ENCODE measurements at places on chromosomes 4 and X. TPM values are rescaled to one million over a fixed set of nuclear protein-coding genes. Genes with fewer than 3 reads are reported as not detected.

The ABCG2 gene
- 0.12 TPM for total RNA-seq

The NIPAL1 gene
- 6.8 TPM for total RNA-seq

The RIBC1 gene
- 1.0 TPM for total RNA-seq

The HEPH gene
- total RNA-seq = 0.40 TPM

The EXOC1 gene
- total RNA-seq = 39.5 TPM

The SMARCA1 gene
- 1.7 TPM for total RNA-seq

The LNX1 gene
- not detected for total RNA-seq

The MXRA5 gene
- total RNA-seq = not detected

The HSFX3 gene
- total RNA-seq = not detected

The PGAM4 gene
- total RNA-seq = not detected

- no peak overlapping the region for H3K27ac ChIP-seq
- H3K4me3 ChIP-seq = no peak overlapping the region
- H3K27me3 ChIP-seq = peaks cover 59% of the 10 kb centered on the region
- peaks cover 6% of the 10 kb centered on the region for H3K4me1 ChIP-seq
- H3K36me3 ChIP-seq = no peaks in the 10 kb centered on the region
- peak; percentile 61 for DNase-seq
These were observed 6.3 kb upstream of the TRPC5OS start for GRCh38 chrX:111869639-111870034.

GRCh38 chrX:118254611-118255010, 91.3 kb upstream of the WDR44 start:
- DNase-seq = peak; percentile 57
- H3K4me1 ChIP-seq = no peaks in the 10 kb centered on the region
- no peak overlapping the region for H3K4me3 ChIP-seq
- no peak overlapping the region for H3K27ac ChIP-seq
- no peaks in the 10 kb centered on the region for H3K36me3 ChIP-seq

- no peak overlapping the region for H3K27ac ChIP-seq
- no peak overlapping the region for H3K4me3 ChIP-seq
- peaks cover 6% of the 10 kb centered on the region for H3K36me3 ChIP-seq
- H3K27me3 ChIP-seq = no peaks in the 10 kb centered on the region
- peaks cover under 1% of the 10 kb centered on the region for H3K4me1 ChIP-seq
- no peak for DNase-seq
These were observed 189.1 kb downstream of the RAB28 start for GRCh38 chr4:13294961-13295605.

DNA sequence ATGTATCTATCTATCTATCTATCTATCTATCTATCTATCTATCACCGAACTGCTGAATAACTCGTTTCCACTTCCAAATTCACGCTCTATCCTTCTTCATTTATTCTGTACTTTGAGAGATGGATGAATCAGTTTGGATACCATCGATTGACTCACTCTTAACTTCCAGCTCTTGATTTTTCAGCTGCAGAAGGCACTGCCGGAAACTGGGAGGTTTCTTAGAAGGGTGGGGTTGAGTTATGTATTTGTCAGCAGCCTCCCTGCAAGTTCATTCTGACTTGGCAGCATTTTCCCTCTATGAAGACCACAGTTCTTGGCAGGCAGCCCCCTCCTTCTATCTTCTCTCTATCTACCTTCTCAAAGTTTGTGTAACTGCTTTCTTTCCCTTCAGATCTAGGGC, 112.0 kb upstream of the MAGEB18 start:
- no peak overlapping the region for H3K27ac ChIP-seq
- peaks cover 9% of the 10 kb centered on the region for H3K4me1 ChIP-seq
- H3K36me3 ChIP-seq = no peaks in the 10 kb centered on the region
- H3K4me3 ChIP-seq = no peak overlapping the region

GRCh38 chr4:119025420-119025819, 110.2 kb upstream of the MYOZ2 start:
- peaks cover 10% of the 10 kb centered on the region for H3K4me1 ChIP-seq
- H3K36me3 ChIP-seq = no peaks in the 10 kb centered on the region
- peak overlapping the region; percentile 62 for H3K4me3 ChIP-seq
- no peaks in the 10 kb centered on the region for H3K27me3 ChIP-seq

- no peaks in the 10 kb centered on the region for H3K27me3 ChIP-seq
- no peak overlapping the region for H3K27ac ChIP-seq
- peaks cover 13% of the 10 kb centered on the region for H3K4me1 ChIP-seq
- H3K36me3 ChIP-seq = peaks cover 5% of the 10 kb centered on the region
- DNase-seq = no peak
These were observed 399.2 kb downstream of the IL15 start for GRCh38 chr4:142035566-142035965.

- no peaks in the 10 kb centered on the region for H3K36me3 ChIP-seq
- H3K4me1 ChIP-seq = no peaks in the 10 kb centered on the region
- no peak overlapping the region for H3K27ac ChIP-seq
- DNase-seq = no peak
- H3K4me3 ChIP-seq = no peak overlapping the region
These were observed 87.2 kb downstream of the RASL11B start for GRCh38 chr4:52949336-52949735.

GRCh38 chrX:57083143-57083542, 38.2 kb downstream of the SPIN2B start:
- peaks cover 9% of the 10 kb centered on the region for H3K27me3 ChIP-seq
- H3K27ac ChIP-seq = no peak overlapping the region
- H3K4me1 ChIP-seq = no peaks in the 10 kb centered on the region

DNA sequence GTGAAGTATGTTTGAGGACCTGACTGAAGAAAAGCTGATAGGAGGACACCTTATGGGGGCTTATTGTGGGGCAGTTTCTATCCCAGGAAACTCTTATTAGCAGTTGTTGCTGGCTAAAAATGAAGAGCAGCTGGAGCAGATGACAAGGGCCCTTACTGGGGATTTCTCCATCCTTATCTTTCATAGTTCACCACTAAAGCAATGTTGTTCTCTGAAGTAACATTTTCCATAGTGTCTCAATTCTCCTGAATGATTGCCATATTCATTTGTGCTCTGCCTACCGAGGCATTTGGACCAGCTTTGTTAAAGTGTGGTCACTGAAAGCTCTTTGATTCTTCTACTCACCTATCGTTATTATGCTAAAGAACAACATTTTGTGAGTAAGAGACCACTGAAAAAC, 7.7 kb downstream of the ENOX2 start:
- no peak for DNase-seq
- H3K4me3 ChIP-seq = no peak overlapping the region
- H3K36me3 ChIP-seq = peaks cover 11% of the 10 kb centered on the region
- peaks cover 71% of the 10 kb centered on the region for H3K27me3 ChIP-seq
- H3K4me1 ChIP-seq = no peaks in the 10 kb centered on the region

GRCh38 chr4:125433453-125433852, 118.7 kb downstream of the FAT4 start:
- H3K36me3 ChIP-seq = peaks cover 20% of the 10 kb centered on the region
- H3K27ac ChIP-seq = no peak overlapping the region
- H3K27me3 ChIP-seq = no peaks in the 10 kb centered on the region
- peaks cover 7% of the 10 kb centered on the region for H3K4me1 ChIP-seq

GRCh38 chr4:13289391-13289790, 194.7 kb downstream of the RAB28 start:
- no peak overlapping the region for H3K4me3 ChIP-seq
- no peaks in the 10 kb centered on the region for H3K27me3 ChIP-seq
- H3K36me3 ChIP-seq = no peaks in the 10 kb centered on the region
- H3K27ac ChIP-seq = no peak overlapping the region

GRCh38 chr4:7051144-7051495, 7.9 kb downstream of the TADA2B start:
- peaks cover 16% of the 10 kb centered on the region for H3K4me1 ChIP-seq

GRCh38 chr4:29970626-29971025, 749.5 kb upstream of the PCDH7 start:
- no peaks in the 10 kb centered on the region for H3K4me1 ChIP-seq
- no peak overlapping the region for H3K4me3 ChIP-seq
- H3K27me3 ChIP-seq = no peaks in the 10 kb centered on the region
- DNase-seq = peak; percentile 56
- H3K27ac ChIP-seq = no peak overlapping the region

DNA sequence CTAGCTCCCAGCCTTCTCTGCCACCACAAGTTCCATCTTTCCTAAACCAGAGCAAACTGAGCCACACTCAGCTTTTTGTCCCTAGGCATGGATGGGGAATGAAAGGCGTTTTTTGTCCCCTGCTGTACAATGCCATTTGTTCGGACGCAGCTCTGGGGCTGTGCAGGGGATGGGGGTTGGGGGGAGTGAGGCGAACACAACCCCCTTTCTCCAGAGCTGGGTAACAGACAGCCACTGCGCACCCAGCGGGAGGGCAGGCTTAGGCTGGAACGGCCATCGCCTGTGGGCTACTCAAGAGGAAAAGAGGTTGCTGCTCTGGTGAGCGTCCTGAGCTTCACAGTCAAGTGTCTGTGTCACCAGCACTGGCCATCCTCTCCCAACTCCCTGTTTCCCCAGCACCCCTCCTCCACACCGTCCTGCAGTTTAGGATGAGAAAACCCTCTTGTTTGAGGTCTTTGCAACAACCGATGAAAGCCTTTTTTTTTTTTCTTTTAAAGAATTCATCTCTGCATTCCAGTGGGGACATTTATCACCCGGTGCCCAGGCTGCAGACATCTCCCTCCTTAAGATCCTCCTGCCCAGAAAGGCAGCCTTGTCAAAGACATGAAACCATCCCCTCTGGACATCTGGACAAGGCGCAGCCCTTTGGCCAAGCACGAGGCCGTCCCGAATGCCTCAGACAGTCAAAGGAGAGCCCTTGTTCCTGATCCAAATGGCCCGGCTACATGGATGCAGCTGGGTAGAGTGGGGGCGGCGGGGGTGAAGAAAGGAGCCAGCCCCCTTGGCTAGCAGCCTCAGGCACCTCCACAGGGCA, 419.6 kb downstream of the BCOR start:
- H3K27me3 ChIP-seq = peaks cover 18% of the 10 kb centered on the region
- DNase-seq = no peak
- no peak overlapping the region for H3K27ac ChIP-seq
- H3K36me3 ChIP-seq = no peaks in the 10 kb centered on the region

- no peaks in the 10 kb centered on the region for H3K27me3 ChIP-seq
- H3K4me3 ChIP-seq = no peak overlapping the region
- no peak for DNase-seq
These were observed 393.8 kb upstream of the FSTL5 start for GRCh38 chr4:162557516-162558106.

- no peak overlapping the region for H3K4me3 ChIP-seq
- no peak for DNase-seq
- no peak overlapping the region for H3K27ac ChIP-seq
- H3K36me3 ChIP-seq = no peaks in the 10 kb centered on the region
These were observed 55.7 kb upstream of the SHISA3 start for GRCh38 chr4:42341518-42342026.

DNA sequence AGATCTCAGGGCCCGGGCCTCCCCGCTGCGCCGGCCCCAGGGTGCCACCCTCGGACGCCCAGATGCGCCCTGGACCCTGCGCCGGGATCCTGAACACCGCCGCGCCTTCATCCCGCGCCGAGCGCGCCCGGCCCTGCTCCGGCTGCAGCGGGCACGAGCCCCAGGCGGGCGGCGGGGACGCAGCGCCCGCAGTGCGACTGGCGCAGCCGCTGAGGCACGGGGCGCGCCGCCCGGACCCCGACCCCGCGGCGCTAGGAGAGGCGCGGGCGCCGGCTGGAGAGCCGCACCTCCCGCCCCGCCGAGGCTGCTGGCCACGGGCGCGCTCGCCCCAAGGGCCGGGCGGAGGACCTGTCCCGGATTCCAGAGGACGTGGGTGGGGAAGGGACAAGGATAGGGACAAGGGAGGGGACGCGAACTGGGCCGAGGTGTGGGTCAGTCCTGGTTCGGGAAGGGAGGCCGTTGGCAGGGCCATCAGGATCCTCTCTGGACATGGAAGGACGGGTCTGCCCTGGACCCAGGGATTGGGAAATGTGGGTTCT, 1.1 kb downstream of the ZFYVE28 start:
- H3K4me1 ChIP-seq = peaks cover 24% of the 10 kb centered on the region
- peak overlapping the region; percentile 80 for H3K4me3 ChIP-seq
- H3K27me3 ChIP-seq = peaks cover 31% of the 10 kb centered on the region
- no peak for DNase-seq
- no peaks in the 10 kb centered on the region for H3K36me3 ChIP-seq
- peak overlapping the region; percentile 31 for H3K27ac ChIP-seq

DNA sequence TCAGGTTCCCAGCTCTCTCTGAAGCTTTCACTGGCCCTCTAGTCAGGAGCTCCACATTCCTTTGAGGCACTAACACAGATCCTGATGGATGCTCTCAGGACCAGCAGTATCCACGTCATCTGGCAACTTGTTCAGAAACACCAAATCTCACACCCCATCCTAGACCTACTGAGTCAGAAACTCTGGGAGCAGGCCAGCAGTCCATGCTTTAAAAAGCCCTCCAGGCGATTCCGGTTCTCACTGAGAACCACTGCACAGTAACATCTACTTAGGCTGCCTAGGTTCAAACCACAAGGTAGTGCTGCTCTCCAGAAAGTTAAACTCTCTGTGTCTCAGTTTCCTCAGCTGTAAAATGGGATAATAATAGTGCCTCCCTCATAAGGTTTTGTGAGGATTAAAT, 55.3 kb downstream of the CCDC158 start:
- no peak overlapping the region for H3K4me3 ChIP-seq
- H3K27me3 ChIP-seq = no peaks in the 10 kb centered on the region
- H3K27ac ChIP-seq = no peak overlapping the region

- H3K27ac ChIP-seq = no peak overlapping the region
- H3K4me1 ChIP-seq = no peaks in the 10 kb centered on the region
- no peaks in the 10 kb centered on the region for H3K27me3 ChIP-seq
- H3K36me3 ChIP-seq = no peaks in the 10 kb centered on the region
- no peak for DNase-seq
- H3K4me3 ChIP-seq = no peak overlapping the region
These were observed 10.2 kb downstream of the BEND2 start for GRCh38 chrX:18210470-18210869.

- peaks cover 5% of the 10 kb centered on the region for H3K4me1 ChIP-seq
- no peaks in the 10 kb centered on the region for H3K27me3 ChIP-seq
- no peak overlapping the region for H3K27ac ChIP-seq
- no peaks in the 10 kb centered on the region for H3K36me3 ChIP-seq
- H3K4me3 ChIP-seq = no peak overlapping the region
These were observed 241.4 kb downstream of the FRMPD4 start for GRCh38 chrX:12379671-12380070.

GRCh38 chr4:66662620-66663019, 882.7 kb downstream of the CENPC start:
- H3K27ac ChIP-seq = no peak overlapping the region
- no peaks in the 10 kb centered on the region for H3K36me3 ChIP-seq
- no peak for DNase-seq
- no peak overlapping the region for H3K4me3 ChIP-seq
- no peaks in the 10 kb centered on the region for H3K27me3 ChIP-seq

- peak overlapping the region; percentile 24 for H3K4me3 ChIP-seq
- H3K27me3 ChIP-seq = peaks cover 32% of the 10 kb centered on the region
- no peak overlapping the region for H3K27ac ChIP-seq
- DNase-seq = peak; percentile 95
These were observed 196.0 kb upstream of the PSAPL1 start for GRCh38 chr4:7630568-7631287.

DNA sequence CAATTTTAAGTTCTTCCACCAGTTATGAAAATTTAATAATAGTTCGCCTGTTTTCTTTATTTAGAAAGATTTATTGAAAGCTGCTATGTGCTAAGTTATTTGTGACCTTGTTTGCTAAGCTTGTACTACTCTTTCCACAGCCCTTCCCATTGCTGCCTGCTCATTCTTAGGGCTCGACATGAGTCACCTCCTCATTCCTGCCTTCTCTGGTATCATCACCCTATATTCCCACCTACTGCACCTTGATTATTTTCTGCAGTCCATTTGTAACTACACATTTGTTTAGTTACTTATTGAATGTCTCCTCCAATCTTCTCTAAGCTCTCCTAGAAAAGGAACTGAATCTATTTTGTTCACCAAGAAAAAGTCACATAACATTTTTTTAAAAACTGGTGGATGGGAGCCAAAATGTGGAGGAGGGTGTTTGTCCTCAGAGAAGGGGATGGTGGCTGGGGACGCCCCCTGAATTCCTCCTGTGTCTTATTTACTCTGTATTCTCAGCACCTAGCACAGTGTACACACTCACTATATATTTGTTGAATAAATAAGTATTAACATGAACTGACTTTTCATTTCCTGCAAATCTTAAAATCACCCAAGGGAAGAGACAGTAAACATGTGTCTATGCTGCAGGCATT, 3.7 kb upstream of the RAB9A start:
- peak; percentile 68 for DNase-seq
- H3K27ac ChIP-seq = peak overlapping the region; percentile 4
- H3K36me3 ChIP-seq = no peaks in the 10 kb centered on the region

Measured in MCF 10A (cell line).